ENCODE measurements at places on chromosomes 12 and 14.

- peak; percentile 78 for DNase-seq
Measured at GRCh38 chr14:54662491-54663133, 95.7 kb downstream of the SAMD4A start.

DNA sequence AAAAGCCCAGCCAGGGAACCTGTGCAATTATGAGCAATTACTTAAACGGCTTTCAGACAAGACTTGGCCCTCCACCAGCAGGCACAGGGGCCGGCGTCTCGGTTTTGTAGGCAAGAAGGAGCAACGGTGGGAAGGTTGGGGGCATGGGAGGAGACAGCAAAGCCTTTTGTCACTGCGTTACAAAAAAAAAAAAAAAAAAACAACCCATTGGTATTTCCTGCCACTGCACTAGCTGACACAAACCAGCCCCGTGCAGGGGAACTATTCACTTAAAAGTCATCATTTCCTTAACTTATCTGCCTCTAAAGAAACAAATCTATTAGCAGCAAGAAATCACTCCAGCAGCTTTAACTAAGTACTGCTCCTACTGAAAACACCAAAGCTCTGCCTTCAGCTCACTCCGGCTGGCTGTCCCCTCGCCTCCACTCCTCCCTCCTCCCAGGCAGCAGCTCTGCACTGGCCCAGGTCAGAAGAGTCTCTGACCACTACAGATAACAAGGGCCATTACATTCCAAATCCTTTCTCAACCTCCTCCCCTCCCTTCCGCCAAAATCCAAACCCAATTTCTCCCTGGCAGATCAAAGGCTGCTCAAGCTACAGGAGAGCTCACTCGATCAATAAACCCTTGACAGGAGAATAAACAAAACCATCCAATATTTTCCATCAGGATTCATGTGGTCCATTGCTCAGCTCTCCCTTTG, 105.2 kb upstream of the CDKN3 start:
- DNase-seq = peak; percentile 71

- no peak for DNase-seq
Measured at GRCh38 chr12:117093918-117094630, 5.1 kb downstream of the TESC start.

DNA sequence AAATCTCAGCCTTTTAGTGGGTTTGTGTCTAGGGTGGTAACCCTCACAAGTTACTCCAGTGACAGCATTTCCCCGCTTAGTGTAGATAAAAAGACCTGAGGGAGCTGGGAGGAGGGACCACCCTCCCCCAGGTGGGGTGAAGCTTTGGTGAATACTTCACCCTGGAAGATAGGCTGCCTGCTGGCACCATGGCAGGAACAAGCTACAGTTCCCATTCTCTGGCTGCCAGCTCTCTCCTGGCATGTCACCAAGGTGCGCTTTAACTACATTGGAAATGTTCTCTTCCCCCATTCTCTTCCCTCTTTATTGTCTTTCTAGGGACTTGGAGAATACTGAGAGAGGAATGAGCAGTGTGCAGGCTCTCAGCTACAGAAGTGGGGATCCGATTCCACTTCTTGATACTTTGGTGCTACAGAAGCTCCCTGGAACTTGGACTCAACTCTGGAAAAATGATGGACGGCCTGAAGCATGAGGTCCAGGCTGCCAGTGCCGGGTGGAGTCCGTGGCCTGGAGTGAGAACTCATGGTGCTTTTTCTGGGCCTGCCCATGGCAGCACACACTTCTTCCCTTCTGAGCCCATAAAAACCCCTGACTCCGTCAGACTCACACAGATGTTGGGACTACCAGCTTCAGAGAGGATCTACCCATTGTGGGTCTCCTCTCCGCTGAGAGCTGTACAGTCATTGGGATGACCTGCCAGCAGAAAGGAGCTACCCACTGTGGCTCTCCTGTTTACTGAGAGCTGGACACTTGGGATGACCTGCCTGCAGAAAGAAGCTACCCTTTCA, 198.0 kb downstream of the ADGRD1 start:
- DNase-seq = no peak

GRCh38 chr12:110548678-110549077, 34.4 kb downstream of the PPTC7 start:
- peak; percentile 17 for DNase-seq

DNA sequence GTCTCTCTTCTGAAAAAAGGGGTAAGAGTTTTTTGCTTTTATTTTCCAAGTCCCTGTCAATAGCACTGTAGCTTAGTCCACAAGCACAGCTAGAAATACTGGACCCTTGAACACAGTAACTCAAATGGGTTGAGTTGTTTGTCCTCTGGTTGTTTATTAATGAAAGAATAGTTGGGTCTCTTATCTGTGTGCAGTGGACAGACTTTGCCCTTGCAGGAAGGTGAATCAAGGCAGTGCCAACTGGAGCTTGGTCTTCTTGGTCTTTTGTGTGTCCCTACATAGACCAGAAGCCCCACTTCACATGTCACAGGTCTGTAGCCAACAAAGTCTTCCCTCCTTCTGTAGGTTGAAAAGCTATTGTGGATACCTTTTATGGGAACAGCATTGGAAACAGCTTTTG, 322.0 kb downstream of the AACS start:
- no peak for DNase-seq

DNA sequence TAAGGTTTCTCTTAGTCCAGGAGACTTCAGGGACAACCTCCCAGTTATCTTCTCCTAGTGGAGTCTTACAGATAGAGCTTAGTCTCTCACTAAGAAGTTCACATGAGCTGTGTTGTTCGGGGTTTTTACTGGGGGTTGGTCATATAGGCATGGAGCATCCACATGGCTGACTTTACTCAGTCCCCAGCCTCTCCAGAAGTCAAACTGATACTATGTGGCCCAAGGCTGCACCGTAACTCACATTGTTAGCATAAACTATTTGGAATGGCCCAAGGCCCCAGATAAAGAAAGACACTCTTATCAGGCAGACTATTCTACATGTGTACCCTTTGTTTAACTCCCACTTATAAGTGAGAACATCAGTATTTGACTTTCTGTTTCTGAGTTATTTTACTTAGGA, 23.2 kb downstream of the GPR137C start:
- DNase-seq = no peak

DNA sequence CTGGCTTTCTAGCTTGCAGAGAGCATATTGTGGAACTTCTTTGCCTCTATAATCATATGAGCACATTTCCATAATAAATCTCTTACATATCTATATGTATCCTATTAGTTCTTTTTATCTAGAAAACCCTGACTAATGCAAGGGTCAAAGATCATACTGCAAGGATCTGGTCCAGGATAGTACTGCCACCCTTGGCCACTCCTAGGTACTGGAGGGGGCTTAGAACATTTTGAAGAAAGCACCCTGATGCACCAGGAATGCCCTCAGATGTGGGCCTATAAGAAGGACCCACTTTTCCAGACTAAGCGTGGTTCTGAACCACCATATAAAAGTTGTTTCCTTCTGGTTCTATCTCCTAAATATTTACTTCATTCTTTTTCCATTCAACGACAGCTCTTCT, 14.6 kb downstream of the ATXN7L3B start:
- DNase-seq = no peak

- DNase-seq = no peak
Measured at GRCh38 chr12:55651299-55651683, 14.6 kb downstream of the OR10P1 start.

- peak; percentile 43 for DNase-seq
Measured at GRCh38 chr14:31926123-31926522, 151.0 kb upstream of the ARHGAP5 start.

DNA sequence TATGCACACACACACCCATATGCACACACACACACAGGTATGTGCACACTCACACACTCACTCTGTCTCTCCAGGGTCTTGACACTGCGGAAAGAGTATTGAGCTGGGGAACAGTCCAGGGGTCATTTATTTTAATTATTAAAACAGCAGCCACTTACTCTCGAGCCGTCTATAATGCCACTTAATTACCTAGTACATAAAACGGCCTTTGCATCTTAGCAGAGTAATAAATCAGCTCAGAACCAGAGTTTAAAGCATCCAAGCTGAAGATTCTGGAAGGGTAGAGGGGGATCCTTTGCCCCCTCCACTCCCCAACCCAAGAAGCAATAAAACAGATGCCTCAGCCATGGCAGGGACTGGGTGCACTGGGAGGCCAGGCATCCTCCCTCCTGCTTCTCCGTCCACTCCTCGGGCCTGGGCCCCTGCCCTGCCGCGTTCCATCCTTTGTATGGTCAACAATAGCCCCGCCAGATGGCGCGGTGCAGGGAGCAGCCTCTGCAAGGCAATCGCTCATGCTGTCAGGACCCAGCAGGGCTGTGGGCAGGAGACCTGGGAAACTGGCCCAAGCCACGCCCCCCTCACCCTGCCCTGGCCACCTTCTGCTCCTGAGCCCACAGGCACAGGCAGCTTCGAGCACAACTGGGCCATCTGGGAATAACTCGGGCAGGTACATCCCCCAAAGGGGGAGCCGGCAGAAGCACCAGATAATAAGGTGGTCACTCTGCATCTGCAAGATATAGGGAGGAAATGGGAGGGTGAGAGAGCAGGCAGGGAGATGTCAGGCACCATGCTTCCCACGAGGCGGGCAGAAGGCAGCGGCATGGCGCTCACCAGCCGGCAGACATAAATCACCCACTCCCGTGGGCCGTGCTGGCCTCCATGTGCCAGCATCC, 40.9 kb downstream of the CCDC85C start:
- DNase-seq = peak; percentile 92

- DNase-seq = no peak
Measured at GRCh38 chr12:76197283-76197682, 112.8 kb upstream of the NAP1L1 start.

- no peak for DNase-seq
Measured at GRCh38 chr12:114913871-114914801, 230.2 kb upstream of the TBX3 start.

DNA sequence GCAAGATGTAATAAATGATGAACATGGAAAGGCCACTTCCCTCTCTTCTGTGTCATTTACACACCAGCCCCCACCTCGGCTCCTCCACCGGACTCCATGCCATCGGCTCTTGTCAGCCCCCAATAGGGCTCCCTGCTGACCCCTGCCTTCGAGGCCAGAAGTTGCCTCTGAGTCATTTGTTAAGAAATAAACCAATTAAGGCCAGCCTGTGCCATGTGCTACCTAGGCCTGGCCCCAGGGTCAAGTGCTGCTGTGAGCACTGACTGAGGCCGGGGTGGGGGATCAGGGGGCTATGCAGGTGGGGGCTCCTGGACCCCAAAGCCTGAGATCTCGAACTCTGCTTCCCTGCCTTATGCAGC, 53.2 kb downstream of the TESC start:
- DNase-seq = no peak

GRCh38 chr12:27524839-27525753, 1.1 kb downstream of the PPFIBP1 start:
- DNase-seq = peak; percentile 70

DNA sequence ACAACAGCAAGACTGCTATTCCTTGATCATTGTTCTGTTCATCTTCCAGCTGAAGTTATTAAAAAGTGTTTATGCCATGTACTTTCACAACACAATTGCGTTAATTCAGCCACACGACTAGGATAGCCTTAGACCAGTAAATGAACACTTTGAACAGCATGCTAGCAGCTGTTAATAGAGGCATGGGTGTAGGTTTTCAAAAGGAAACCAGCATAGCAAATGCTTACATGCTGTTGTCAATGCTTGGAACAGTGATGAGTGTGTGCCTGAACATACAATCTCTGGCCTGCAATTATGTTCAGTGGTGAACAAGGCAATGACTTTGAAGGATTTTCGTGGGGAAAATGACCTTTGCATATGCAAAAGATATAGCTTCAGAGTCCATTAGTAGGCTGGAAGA, 127.4 kb upstream of the RBM19 start:
- DNase-seq = no peak

GRCh38 chr12:119614705-119615104, 21.1 kb downstream of the TMEM233 start:
- DNase-seq = no peak

DNA sequence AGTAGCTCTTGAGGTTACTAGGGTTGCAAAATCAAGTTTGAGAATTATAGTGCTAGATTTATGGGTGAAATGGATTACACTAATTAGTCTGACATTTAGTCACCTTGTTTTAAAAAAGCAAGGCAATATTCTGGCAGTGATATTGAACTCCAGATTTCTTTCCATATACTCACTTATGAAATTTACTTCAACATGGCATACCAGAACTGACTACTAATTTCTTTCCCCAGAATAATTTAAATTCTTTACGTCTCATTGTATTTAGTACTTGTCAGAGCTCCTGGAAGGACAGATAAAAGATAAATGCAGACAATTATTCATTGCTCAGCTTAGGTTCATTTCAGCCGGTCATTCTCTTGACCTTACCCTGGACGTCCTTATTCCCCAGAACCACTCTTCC, 24.3 kb downstream of the EMP1 start:
- no peak for DNase-seq

DNA sequence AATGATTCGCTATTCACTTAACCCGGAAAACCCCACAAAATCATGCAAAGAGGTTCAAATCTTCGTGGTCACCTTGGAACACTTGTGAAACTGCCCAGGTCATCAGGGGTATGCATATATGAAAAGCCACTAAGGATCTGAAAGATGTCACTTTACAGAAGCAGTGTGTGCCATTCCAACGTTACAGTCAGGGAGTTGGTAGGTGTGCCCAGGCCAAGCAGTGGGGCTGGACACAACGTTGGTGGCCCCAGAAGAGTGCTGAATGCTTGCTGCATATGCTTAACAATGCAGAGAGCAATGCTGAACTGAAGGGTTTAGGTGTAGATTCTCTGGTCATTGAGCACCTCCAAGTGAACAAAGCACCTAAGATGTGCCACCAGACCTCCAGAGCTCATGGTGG, 51.1 kb upstream of the EIF5 start:
- no peak for DNase-seq

- no peak for DNase-seq
Measured at GRCh38 chr14:87960013-87960787, 32.8 kb downstream of the GALC start.

GRCh38 chr12:103102225-103102744, 144.8 kb downstream of the ASCL1 start:
- no peak for DNase-seq

DNA sequence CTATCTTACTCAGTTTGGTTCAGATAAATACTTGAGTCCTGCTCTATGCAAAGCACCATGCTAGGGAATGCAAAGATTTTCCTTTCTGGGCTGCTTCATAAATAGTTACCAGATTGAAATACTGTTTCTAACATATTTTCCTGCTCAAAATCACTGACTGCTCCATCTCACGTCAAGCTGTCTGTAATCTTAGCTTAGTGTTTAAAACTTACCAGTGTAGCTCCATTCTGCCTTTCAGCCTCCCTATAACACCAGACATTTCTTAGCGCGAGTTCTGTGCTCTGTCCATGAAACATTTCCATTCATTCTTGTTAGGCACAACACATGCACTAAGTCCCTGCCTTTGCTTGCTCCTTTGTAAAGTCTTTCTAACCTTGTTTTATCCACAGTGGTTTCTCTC, 129.4 kb downstream of the NPAS3 start:
- DNase-seq = no peak

- DNase-seq = no peak
Measured at GRCh38 chr12:113647048-113647447, 175.4 kb upstream of the LHX5 start.

GRCh38 chr12:127147724-127148123, 1119.2 kb upstream of the TMEM132C start:
- DNase-seq = no peak

GRCh38 chr12:93865751-93866150, 188.6 kb downstream of the CRADD start:
- DNase-seq = no peak

Measured in eye (tissue), 1 donor.